ENCODE measurements at places on chromosomes 4 and X.

DNA sequence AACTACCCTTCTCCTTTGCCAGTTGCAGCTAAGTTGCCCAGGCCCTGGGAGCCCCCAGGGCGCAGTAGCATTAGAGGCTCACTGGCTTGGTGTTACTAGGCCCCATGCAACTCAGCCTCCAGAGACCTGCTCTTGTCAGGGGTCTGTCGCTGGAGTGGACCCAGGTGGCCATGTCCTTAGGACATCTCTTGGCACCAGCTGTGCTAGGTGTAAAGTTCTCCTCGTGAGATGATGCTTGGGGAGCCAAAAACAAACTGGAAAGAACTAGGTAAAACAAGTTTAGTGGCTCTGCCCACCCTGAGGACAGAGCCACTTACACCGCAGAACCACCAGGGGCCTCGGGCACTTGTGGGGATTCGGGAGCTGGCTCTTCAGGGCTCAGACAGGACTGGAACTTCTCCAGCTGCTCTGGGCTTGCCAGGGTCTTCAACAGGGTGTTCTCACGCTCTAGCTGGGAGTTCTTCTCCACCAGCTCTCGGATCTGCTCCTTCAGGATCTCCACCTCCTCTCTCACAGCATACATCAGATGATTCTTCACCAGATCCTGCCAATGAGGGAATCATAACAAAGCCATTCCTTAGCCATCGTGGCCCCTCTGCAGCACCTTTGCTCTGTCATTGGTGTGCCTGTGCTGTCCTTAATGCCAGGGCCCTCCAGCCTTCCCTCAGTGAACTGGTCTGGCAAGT lies 61.2 kb downstream of the TSC22D3 start:
- DNase-seq, result peak; percentile 5

GRCh38 chr4:107835406-107835805 lies 10.7 kb downstream of the SGMS2 start:
- DNase-seq, result no peak

- no peak for DNase-seq
These were observed 10.7 kb upstream of the CPE start for GRCh38 chr4:165368114-165368513.

GRCh38 chr4:152485726-152486276 lies 50.1 kb downstream of the FBXW7 start:
- DNase-seq, result no peak

DNA sequence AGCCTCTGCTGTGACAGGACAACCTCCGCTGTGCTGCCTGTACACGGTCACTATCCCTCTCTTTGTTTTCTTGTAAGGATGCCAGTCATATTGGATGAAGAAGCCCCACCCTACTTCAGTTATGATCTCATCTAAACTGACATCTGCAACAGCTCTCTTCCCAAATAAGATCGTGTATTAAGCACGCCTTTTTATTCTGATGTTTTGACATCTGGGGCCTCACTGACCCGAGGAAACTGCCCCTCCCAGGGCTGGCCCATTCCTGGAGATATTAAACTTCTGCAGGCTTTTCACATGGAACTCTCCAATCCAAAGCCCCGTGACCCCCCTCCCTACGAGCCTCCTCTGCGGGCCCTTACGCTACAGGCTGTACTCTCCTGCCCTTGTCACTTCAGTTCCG lies 232.0 kb downstream of the ARHGAP10 start:
- no peak for DNase-seq

DNA sequence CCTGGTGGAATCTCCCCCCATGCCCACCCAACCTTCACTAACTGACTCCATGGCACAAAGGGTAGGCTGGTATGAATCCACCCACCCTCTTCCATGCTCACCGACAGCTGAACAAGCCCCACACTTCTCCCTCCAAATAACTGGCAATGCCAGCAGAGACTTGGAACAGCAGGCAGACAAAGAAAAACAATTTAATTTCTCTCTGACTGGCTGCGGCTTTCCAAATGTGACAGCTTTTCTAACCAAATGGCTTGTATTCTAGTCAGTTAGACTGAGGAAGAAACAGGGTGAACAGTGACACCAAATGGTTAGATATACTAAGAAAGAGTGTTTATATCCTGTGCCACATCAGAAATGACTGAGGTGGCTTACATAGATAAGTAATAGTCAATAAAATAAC lies 199.3 kb upstream of the ADAMTS3 start:
- DNase-seq, result no peak

GRCh38 chr4:83011689-83012199 lies 1.1 kb upstream of the LIN54 start:
- DNase-seq, result peak; percentile 40

- DNase-seq, result no peak
These were observed 813.7 kb upstream of the HS3ST1 start for GRCh38 chr4:12242354-12242753.

- DNase-seq, result no peak
These were observed 78.7 kb upstream of the TET2 start for GRCh38 chr4:105067946-105068345.

- peak; percentile 51 for DNase-seq
These were observed 1.7 kb downstream of the PHF8 start for GRCh38 chrX:54042609-54043021.

- peak; percentile 11 for DNase-seq
These were observed 143.0 kb upstream of the GNPDA2 start for GRCh38 chr4:44869222-44869882.

DNA sequence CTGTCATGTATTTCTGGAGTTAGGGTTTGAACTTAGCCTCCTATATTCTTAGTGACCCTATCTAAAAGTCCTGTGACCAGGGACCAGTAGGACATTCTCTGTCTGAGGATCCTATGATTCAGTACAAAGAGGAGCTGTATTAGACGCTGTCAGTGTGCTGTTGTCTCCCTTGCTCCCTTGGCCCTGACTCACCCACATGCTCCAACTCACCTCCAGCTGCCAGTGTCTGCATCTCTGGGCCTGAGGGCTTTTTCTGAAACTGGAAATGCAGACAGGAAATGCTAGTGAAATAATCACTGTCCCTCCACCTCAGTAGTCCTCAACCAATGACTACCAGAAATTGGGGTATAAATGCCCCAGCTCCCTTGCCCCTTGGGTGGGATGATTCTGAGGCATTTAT lies 535.3 kb upstream of the RPS6KA3 start:
- no peak for DNase-seq

- peak; percentile 14 for DNase-seq
These were observed 15.4 kb upstream of the FHDC1 start for GRCh38 chr4:152920768-152921167.

DNA sequence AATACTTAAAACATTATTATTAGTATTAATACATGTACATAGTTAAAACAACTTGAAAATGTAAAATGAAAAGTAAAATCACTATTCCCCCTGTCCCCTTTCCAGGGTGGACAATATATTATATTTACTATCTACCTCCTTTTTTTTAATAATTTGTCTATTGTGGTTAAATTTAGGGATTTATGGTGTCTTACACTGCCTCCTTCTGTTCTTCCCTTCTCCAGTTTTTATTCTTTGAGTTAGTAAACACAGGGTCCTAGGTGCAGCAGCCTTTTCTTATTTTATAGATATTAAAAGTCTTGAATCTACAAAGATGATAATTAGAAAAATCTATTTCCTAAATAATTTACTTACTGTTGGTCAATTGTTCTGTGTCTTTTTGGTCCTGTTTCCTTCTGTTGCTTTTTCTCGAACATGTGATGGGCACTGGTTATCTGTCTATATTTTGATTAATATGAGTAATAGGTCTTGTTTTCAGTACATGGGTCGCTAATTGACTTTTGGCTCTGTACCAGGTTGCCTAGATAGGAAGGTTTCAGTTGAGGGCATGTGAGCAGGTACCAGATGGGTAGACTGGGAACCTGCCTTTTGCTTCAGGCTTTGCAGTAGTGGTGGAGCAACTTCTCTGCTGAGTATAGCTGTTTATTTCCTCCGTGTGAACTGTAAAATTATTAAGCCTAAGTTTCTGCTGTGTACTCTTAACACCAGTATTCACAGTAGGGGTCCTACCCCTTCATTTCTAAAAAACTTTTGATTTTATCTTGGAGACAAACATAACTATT lies 1.1 kb downstream of the NUDT9 start:
- DNase-seq, result peak; percentile 43

DNA sequence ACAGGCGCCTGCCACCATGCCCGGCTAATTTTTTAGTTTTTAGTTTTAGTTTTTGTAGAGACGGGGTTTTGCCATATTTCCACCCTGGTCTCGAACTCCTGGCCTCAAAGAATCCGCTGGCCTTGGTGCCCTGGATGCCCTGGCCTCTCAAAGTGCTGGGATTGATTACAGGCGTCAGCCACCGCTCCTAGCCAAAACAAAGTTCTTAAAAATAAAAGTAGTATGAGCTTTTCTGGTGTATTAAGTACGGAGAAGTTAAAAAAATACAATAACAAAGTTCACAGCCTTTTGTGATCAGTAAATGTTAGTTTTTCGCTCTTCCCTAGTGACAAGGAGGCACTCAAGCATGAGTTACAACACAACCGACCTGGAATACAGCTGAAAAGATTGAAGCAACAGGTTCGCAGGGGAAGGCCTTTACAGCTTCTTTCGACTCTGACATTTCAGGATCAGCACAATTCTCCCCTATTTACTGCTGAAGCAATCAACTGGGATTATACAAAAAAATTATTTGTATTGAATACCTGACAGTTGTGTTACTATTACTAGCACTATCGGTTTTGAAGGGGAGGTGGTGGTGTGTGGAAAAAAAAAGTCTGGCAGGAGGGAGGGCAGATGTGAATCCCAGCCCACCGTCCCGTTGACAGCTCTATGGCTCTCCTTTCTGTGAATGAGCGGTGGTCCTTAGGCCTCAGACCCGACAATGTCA lies 893 bp upstream of the METAP1 start:
- DNase-seq, result peak; percentile 45

GRCh38 chr4:243426-243825 lies 61.8 kb downstream of the ZNF732 start:
- DNase-seq, result no peak

DNA sequence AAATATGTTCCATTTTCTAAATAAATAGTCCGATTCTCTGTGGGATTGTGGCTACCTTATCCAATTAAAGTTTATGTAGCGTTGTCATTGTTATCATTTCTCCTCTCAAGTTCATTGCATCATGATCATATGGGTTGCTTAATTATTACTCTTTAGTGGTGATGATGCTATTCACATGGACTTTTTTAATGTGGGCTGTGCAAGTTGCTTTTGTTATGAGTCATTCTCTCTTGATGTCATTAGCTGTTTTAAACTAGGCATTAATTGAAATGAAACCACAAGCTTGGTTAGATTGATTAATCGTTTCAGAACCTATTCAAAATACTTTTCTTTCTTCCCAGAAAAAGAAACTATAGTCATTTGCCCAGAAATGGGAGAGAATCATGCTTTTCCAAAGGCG lies 38.2 kb downstream of the NHS start:
- DNase-seq, result no peak

GRCh38 chr4:15667006-15667405 lies 11.8 kb upstream of the FBXL5 start:
- DNase-seq, result no peak

DNA sequence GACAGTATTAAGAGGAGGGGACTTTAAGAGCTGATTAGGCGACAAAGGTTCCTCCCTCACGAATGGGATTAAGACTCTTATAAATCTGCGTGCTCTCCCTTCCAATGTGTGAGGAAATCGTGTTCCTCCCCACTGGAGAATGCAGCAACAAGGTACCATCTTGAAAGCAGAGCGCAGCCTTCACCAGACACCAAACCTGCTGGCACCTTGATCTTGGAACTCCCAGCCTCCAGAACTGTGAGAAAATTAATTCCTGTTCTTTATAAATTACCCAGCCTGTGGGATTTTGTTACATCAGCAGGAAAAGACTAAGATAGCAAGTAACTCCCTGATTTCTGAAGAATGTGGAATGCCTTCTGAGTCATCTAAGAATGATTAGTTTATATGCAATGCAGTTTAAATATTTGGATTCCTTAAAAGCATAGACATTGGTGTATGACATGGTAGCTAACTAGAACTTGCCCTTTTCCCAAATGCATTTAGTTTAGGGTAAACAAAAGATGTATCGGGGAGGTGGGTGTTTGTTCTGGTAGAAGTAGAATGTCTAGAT lies 86.1 kb downstream of the USP46 start:
- DNase-seq, result no peak

DNA sequence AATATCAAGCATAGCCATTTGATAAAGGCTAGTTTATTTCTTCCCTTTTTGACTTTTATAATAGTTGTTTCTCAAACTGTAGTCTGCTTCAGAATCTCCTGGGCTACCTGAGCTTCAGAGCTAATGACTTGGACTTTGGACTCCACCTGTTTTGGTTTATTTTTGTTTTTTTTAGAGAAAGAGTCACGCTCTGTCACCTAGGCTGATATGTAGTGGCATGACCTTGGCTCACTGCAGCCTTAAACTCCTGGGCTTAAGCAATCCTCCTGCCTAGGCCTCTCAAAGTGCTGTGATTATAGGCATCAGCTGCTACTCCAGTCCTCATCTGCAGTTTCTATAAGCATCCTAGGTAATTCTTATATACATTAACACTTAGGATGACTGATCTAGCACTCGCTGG lies 90.5 kb downstream of the DDIT4L start:
- no peak for DNase-seq

- DNase-seq, result no peak
These were observed 3.9 kb downstream of the FGB start for GRCh38 chr4:154566639-154567204.

DNA sequence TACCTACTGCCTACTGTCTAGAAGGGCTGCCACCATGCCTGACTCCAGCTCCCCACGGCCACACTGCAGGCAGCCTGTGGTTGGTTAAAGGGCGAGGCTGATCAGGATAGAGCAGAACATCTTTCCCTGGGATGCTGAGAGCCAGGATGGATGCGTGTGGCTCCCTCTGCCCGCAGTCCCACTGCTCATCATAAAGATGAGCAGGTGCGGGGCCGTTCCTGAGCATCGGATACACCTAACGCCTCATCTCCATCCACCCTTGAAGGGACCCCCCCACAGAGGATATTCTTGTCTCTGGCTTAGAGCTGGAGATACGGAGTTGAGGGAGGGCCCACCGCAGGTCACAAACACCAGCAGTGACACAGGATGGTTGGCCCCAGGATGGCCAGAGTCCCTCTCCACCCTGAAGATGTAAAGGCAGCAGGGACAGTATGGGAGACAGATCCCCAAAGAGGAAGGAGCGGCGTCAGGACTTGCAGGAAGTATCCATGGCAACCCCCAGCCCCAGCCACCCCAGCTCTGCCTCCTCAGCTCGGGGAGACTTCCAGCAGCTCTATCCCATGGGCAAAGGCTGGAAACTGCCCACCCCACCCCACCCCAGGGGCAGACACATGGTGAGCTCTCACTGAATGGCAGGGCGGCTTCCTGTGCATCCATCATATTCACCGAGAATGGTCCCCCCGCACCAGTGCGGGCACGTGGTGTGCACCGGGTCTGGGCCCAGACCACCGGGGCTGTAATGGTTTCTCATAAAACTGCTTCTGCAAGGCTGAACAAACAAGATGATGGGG lies 19.3 kb downstream of the PPP2R2C start:
- no peak for DNase-seq
